ENCODE measurements at places on chromosomes 1 and 21.

GRCh38 chr1:208235982-208236761, 8.0 kb downstream of the PLXNA2 start:
- DNase-seq: no peak

DNA sequence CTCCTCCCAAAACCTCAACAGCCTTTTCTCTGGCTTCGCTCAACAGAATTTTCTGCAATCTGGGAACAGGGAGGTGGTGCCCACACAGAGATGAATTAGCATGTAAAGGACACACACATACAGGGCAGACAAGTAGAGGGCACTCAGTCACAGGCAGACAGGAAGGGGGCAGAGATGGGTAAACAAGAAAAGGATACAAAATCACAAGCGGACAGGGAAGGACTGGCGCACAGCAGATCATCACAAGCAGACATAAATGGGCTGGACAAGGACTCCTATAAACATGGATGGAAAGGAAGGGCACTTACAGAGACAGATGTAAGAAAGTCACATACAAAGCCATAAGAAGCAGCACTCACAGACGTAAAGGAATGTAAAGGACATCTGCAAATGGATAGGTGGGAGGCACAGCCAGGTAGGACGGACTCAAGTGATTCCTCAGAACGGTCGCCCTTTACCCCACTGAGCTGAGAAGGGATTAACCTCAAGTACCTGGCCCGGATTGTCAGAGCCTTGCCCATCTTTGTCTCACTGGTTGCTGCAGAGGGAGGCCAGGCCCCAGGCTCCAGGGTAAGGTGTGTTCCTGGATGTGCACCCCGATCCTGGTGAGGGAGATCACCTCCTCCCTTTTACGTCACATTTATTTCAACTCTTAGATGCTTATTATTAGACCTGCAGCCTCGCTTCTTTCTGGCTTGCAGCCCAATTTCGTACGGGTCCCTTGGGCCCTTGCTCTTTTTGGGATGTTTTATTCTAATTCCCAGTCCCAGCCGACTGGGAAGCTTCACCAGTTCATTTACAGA, 836 bp upstream of the PRCC start:
- DNase-seq: no peak

DNA sequence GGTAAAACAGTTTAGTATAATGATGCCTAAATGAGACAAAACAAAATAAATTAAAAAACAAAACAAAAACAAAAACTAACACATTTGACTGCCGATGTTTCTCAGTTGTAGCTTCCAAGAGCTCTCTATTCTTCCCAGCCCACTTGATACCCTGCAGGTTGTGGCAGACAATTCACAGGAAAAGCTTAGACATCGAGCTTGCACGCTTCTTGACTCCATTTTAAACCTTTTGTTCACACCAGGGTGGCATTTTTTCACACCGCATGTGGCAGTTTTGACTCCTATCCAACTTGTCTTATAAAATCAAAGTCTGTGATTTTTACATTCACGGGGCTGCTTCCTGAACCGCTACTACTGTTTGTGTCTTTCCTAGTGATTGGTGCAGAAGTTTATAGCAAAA, 575.9 kb downstream of the USP25 start:
- DNase-seq: no peak

- no peak for DNase-seq
These were observed 7.0 kb upstream of the GREM2 start for GRCh38 chr1:240618946-240619345.

- peak; percentile 25 for DNase-seq
These were observed 556 bp downstream of the GMEB1 start for GRCh38 chr1:28668956-28669723.

Data from activated T-cell treated with anti-CD3 and anti-CD28 coated beads for 4 hours (primary cell).